Stimulated activated CD8-positive, alpha-beta memory T cell treated with anti-CD3 and anti-CD28 coated beads, Interleukin-15, amount 100 ng/mL, for 1 hour (primary cell): ENCODE measurements at places on chromosomes 3 and 15.

DNA sequence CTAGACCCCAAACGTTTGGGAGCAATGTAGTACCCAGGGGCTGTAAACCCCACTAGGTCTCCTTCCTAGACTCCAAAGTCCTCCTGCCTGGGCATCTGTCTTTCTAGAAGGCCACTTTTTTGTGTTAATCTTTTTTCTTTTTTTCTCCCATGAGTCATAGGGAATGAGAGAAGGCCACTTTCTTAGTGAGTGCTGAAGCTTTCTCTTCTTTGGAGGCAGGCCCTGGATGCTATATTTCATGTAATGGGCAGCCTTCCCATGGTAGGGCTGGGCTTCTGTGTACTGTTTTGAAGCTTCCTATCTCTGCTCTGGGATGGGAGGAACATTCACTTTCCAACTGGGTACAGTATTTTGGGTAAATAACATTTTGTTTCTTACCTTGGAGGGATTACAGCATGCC lies 15.2 kb upstream of the RTP2 start:
- no peak for DNase-seq

DNA sequence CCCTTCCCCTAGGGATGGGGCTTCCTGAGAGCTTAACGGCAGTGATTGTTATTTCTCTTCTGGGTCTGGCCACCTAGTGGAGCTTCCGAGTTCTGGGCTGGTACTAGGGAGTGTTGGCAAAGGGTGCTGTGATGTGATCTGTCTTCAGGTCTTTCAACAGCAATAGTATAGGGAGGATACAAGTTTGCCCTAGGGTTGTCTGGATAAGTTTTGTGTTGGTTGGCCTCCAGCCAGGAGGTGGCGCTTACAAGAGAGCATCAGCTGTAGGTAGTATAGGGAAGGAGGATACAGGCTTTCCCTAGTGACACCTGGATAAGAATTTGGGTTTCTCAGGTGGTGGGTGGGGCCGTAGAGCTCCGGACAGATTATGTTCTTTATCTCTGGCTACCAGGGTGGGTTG lies 19.2 kb upstream of the CPOX start:
- DNase-seq: no peak

DNA sequence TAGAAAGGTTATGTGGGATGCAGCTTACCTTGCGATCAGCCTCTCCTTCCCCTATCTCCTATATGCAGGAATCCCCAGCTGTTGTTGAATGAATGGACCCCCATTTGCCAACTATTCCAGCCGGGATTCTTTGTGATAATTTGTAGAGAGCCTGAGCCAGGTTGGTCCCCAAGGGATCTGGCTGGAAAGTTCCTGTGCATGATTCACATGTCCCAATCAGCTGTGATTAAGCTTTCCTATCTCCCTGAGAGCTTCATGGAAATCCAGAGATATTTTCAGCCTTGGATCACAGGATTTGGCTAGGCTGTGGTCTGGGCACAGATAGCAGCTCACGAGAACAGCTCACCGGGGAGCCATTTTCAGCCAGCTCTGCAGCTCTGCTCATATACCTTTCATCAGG lies 76.7 kb downstream of the ARNT2 start:
- no peak for DNase-seq

GRCh38 chr3:42179110-42179725 lies 86.8 kb downstream of the CCK start:
- no peak for DNase-seq

GRCh38 chr3:169528289-169528688 lies 135.2 kb downstream of the MECOM start:
- no peak for DNase-seq

DNA sequence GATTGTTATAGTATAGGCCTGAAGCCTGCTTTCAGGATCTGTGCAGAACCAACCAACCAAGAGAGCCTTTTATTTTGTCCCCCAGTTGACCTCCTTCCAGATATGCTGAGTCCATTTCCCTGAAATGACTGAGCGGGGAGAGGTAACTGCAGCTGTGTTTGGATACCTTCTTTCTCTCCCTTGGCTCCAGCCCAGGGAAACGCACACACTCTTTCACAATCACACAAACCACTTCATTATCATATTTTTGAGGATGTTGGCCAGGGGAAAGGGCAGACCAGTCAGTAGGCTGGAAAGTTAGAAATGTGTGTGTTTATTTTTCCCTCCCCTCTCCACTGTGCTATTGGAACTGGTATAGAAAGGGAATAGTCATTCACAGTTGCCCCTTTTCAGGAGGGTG lies 417.7 kb upstream of the TBL1XR1 start:
- DNase-seq: no peak

DNA sequence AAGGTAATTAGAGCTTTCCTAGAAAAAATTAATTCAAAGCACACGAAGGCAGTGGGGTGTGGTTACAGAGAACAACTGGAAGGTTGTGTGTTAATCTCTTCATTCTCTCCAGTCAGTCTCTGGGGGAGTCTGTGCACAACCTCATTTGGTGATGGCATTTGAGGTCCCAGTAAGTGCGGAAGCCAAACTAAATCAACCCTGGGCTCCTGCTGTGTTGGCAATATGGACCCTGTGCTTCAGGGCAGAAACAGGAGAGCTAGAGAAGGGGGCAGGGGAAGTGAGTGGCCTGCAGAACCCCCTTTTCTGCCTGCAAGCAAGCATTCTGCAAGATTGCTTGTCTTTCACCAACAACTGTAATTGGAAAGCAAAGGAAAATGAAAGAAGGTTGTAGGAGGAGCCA lies 195.9 kb upstream of the ST8SIA2 start:
- no peak for DNase-seq

GRCh38 chr15:72562386-72562785 lies 88.3 kb downstream of the ARIH1 start:
- DNase-seq: no peak

DNA sequence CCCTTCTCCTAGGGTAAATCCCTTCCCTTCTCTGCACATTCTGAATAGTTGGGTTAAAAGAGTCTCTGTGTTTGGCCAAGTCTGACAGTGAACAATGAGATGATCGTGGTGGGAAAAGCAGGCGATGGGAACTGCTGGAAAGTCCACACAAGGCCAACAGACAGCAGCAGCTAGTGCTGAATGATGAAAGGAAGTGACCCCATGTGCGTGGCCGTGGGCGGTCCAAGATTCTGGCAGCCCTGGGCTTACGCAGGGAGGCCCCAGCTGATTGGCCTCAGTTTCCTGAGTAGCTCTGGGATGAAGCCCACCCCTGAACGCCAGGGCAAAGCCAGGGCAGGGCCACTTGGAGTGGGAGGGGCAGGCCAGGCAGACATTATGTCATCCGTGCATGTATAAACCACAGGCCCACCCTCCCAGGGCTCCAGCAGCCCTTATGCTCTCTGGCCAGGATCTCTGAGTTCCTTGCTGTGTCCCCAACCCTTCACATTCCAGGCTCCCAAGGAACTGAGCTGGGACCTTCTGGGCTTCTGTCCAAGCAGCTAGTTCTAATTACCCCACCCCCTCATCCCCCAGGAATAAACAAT lies 57.8 kb downstream of the CDC25A start:
- no peak for DNase-seq

DNA sequence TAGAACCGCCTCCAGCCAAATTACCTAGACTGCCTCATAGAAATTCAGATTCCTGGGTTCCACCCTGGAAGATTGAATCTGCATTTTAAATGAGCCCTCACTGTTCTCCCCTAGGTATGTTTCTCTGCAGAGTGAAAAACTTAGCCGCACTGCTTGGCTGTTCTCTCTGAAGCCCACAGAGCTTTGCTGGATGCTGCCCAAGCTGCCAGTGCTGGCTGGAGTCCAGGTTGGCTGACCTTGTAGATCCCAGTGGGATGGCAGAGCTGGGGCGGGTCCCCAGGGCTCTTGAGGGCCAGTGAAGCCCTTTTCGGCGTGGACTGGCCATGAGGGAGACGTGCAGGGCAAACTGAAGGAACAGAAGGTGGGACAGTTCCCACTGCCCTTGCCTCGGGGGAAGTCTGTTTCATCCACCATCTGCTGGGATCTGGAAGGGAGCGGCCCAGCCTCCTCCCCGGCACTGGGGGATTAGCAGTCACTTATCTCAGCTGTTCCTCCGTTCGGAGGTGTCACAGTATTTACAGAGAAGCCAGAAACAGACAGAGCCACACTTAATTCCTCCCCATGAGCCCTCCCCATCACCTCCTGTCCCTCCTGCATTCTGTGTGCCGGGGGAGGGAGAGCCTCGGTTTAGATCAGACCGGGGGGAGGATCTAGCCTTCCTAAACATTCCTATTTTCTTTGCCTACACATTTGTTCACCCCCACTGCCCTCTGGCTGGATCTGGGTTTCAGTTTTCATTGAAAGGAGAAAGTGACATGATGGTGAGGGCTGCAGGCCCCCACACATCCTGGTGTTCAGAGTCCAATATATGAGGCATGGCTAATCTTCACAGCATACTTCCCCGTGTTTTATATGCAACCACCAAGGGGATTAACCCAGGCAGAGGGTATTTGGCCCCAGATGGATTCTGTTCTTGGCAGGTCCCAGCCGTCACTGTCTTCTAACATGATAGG lies 4.1 kb upstream of the ACTC1 start:
- DNase-seq: no peak

GRCh38 chr15:67945951-67946700 lies 106.3 kb upstream of the RNU6-1 start:
- no peak for DNase-seq

DNA sequence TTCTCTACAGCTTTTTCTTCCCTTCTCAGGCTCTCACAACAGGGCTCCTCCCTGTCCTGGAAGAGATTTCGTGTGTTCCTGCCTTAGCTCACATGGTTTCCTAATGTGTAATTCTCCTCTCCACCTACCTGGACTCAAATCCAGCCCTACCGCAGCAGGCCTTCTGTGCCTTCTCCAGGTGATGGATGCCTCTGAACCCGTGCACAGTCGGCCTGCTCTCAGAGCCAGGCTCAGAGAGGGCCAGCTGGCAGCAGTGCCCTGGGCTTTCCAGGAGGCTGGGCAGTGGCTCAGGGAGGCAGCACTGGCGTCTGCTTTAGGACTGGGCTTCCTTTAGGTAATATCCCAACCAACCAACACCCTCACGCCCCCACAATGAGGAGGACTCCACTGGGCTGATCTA lies 123.2 kb upstream of the TMC3 start:
- no peak for DNase-seq

DNA sequence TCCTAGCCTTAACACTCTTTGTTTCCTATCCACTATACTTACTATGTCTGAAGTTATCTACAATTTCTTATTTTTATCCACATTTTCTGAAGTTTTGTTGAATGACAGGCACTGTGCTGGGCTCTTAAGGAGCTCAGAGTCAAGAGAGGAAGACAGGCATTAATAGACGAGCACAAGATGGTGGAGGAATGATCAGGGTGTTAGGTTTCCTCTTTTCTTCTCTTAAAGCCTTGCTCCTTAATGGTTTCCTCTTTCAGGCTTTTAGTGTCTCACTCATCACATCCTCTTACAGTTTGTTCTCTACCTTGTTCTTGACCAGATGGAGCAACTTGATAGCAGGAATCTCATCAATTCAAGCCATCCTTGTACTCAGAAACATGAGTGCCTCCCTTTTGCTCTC lies 52.9 kb upstream of the BCL6 start:
- DNase-seq: no peak

DNA sequence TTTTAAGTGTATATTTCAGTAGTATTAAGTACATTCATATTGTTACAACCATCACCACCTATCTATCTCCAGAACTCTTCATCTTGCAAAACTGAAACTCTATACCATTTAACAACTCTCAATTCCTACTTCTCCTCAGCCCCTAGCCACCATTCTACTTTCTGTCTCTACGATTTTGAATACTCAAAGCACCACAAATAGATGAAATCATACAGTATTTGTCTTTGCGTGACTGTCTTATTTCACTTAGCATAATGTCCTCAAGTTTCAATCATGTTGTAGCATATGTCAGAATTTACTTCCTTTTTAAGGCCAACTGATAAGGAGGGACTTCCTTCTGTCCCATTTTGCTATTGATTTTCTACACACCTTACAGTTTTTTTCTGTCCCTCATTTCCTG lies 593.3 kb downstream of the FHIT start:
- no peak for DNase-seq

DNA sequence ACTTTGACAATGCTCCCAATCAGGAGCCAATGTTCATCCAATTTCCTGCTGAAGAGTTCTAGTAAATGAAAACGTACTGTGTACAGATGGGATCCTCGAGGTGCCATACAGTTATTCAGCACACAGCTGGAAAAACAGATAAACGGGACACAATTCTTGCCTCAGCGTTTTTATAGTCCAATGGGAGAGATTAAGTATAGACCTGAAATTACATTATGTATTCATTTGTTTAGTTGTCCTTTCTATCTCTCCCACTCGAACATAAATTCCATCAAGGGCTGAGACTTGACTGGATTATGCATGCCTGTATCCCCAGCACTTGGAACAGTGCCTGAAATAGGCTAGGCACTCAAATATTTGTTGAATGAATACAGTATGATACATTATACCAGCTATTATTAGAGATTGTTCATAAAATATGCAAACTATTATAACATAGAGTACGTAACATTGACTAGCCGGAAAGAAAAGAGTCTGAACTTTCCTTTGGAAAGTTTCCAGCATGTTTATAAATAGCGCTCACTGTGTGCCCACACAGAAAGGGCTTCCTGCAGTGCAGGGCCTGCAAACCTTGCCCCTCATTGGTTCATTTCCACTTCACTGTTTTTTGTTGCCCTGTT lies 27.4 kb upstream of the SNTN start:
- DNase-seq: no peak

GRCh38 chr3:147656023-147656422 lies 246.9 kb downstream of the ZIC1 start:
- no peak for DNase-seq

DNA sequence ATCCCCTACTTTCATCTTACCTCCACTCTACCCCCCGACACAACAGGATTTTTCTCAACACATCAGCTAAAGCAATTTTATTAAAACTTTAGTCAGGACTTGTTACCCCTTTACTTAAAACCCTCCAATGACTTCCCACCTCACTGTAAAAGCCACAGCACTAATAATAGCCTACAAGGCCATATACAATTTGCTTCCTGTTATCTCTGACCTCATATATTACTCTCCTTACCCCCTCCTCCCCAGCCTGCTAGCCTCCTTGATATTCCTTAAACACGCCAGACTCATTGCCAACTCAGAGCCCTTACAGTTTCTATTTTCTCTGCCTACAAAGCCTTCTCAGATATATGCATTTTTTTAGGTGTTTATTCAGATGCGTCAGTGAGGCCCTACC lies 54.4 kb downstream of the DCUN1D1 start:
- no peak for DNase-seq

DNA sequence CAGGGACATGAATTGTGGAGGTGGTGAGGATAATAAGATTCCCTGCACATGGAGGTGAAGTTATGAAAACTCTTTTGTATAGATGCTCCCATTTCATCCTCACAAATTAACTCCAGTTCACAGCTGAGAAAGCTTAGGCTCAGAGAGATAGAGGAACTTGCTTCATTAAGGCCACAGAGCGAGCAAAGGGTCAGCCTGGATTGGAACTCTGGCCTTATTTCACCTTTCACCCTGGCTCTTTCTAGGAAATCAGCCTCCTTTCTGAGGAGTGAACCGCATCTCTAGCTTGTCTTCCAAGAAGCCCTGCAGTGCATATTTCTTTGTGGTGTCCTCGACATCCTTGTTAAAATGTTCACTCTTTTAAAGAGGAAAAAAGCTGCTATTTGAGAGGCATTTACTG lies 58.0 kb upstream of the SLC25A26 start:
- no peak for DNase-seq
